ENCODE measurements at places on chromosomes 7 and 10.

GRCh38 chr10:79024296-79024695 is 44.5 kb upstream of the ZMIZ1 start:
- DNase-seq, result no peak

GRCh38 chr7:82410461-82410860 is 33.1 kb downstream of the CACNA2D1 start:
- DNase-seq, result no peak

GRCh38 chr10:100025576-100025975 is 15.8 kb upstream of the DNMBP start:
- no peak for DNase-seq

GRCh38 chr10:122461367-122461728 is at the start of gene HTRA1:
TSS of gene HTRA1 (plus strand) at chr10:122461553. CDS start at chr10:122461653, 100 bp downstream.
- no peak for DNase-seq

GRCh38 chr10:109219935-109220605 is 703.2 kb downstream of the XPNPEP1 start:
- no peak for DNase-seq

DNA sequence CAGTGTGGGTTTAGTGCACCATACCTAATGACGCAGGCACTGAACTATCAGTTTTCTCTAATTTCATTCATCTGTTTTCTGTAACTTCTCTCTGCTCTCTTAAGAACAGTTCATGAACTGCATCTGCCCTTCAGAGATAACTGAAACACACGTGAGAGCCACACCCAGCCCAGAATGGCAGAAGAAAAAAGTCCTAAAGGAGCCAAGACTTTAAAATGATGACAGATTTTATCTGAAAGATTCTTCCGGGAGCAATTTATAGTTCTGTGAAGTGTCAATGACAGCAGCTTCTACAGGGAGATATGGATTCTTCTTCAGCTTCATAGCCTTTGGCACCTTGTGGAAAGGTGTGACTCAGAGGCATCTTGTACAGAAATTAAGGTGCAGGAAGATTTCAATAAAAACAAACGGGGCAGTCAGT is 211.5 kb upstream of the SLC26A5 start:
- no peak for DNase-seq

DNA sequence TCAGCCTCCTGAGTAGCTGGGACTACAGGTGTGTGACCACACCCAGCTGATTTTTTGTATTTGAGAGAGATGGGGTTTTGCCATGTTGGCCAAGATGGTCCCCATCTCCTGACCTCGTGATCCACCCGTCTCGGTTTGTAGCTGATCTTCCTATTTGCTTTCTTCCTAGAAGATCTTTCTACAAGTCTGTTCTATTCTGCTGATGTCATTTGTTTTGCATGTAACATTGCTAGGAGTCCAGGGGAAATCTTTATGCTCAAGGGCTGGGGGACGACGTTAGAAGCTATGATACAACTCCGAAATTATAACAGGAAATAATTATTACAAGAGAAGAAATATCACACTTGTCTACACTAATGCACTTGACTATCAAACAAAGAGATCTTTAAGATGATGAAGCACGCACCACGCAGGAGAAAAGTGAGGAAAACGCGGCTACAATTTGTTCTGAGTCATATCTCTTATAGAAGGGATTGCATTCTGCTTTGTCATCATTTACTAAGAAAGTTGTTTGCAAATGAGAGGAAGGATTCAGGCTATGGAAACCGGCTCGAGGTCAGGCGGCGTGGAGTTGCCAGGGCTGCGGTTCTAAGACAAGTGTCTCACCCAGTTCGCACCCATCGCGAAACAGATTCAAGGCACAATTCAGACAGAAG is 103.0 kb upstream of the CARD11 start:
- no peak for DNase-seq

- DNase-seq, result no peak
These were observed 104.5 kb upstream of the INSYN2A start for GRCh38 chr10:127300868-127301321.

DNA sequence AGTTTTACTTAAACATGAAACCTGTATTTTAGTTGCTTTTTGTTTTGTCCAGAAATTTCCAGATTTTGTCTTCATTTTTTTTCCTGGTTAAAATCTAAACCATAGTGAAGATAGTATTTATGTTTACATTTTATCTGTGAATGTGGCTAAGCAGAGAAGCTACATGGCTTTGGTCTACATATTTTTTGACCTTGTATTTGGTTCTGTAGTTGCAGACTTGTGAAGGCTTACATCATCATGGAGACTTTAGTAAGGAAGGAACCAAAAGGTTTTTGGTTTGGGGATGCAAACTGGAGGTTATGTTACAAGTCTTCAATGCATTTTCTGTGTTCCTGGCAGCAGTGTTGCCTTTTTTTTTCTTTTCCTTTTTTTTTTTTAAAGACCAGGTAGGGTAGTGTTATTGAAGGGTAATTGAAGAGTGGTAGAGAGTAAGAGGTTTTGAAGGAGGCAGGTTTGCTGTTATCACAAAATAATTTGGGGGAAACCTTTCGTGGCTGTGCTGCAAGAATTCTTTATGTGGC is 30.9 kb upstream of the VDAC2 start:
- no peak for DNase-seq

DNA sequence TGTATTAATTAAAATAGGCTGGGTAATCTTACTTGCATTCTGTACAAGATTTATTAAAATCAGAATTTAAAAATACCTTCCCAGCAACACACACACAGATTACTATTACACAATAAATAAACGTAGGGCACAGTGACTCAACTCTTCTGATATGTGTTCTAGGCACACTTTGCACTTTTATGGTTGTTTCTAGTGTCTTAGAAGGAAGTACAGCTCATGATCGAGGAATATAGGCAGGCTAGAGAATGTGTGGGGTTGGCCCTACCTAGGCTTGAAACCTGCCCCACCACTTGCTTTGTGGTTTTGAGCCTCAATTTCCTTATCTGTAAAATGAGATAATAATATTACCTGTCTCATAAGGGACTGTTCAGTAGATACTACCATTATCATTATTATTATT is 30.5 kb downstream of the ARMC3 start:
- no peak for DNase-seq

DNA sequence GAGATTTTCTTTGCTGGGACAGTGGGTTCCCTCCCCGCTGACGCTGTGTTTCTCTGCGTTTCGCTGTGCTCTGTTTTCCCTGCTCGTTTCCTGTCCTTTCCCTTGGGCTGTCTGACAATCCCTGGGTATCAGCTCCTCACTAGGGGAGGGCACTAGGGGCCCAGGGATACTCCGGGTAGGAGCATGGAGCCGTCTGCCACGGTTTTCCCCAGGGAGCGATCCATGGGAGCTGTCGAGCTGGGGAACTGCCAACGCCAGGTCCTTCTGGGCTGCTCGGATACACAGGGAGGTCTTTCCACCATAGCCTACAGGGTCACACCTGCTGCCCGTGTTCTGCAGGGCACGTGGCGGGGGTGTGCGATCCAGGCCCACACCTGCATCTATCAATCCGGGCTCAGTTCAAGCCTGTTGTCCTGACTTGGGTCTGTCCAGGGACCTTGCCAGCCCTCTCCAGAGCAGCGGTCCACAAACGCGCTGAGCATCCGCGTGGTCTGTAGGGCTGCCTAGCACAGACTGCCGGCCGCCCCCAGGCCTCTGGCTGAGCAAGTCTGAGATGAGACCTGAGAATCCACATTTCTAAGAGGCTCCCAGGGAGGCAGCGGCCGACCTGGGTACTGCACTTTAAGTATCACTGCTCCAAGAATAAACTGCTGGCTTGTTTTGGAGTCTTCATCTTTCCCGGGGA is 263.1 kb downstream of the ELFN1 start:
- no peak for DNase-seq

- DNase-seq, result no peak
These were observed 14.0 kb downstream of the WDR91 start for GRCh38 chr7:135197343-135197742.

GRCh38 chr10:116664631-116665030 is 43.9 kb downstream of the PNLIPRP2 start:
- DNase-seq, result no peak

- no peak for DNase-seq
These were observed 183.0 kb downstream of the HECW1 start for GRCh38 chr7:43295429-43295828.

DNA sequence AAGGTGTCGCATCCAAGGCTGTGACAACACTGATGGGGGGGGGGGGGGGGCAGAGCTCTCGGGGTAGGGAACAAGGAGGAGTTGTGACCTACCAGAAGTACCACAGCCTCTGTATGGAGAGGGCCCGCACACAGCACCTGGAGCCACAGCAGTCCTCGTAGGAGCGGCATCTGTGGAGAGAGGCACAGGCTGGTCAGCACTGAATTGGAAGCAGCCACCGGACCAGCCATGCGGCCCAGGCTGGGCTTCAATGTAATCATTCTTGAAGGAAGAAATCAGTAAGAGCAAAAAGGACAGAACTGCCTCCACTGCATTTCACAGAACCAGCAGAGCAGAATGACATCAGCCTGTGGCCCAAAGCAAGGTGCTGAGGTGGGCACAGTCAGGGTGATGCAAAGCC is 74.8 kb downstream of the VOPP1 start:
- DNase-seq, result no peak

DNA sequence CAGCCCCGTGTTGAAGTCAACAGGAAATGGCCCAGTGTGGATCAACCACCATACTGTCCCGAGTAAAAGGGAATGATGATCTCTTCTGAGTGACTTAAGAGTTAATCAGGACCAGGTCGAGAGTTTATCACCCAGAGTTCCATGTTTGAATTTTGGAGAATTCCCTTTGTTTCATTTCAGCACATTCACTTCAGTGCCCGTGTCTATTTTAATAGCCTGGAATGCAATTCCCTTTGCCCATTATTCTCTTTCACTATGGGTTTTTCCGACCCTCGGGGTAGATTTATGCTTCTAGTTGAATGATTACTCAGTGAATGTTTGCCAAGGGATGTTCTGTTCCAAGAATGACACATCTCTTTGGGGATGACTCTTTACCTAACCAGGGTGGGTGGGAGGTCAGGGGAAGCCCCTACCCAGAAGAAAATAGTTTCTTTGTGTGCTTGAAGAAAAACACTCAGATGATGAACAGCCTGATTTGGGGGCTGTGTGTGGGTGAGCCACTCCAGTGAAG is 594.9 kb downstream of the INHBA start:
- no peak for DNase-seq

DNA sequence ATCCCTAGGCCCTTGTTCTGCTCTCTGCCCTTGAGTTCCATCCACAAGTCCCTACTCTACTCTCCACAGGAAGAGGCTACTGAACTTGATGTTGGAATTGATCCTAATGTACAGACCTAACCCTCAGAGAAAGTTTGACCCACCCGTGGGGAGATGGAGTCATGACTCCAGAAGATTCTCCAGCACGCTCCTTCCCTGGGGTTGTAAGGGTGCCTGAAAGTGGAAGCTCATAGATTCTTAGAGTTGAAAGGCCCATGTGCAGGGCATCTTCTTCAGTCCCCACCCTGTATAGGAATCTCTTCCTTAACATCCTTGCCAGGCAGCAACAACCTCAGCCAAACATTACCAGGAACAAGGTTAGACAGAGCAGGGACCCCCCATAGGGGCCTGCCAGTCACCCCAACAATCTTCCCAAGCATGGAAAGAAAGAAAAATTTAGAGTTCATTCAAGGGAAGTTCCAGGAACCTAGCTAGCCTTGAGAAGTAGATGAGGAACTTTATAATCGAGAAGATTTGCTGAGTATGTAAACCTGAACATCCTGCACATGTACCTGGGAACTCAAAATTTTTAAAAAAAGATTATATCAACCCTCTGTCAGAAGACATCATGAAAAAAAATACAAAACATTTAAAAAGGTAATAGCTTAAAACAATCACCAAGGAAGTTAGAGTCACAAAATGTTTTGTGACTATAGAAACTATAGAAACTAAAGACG is 49.5 kb downstream of the THNSL1 start:
- DNase-seq, result no peak

DNA sequence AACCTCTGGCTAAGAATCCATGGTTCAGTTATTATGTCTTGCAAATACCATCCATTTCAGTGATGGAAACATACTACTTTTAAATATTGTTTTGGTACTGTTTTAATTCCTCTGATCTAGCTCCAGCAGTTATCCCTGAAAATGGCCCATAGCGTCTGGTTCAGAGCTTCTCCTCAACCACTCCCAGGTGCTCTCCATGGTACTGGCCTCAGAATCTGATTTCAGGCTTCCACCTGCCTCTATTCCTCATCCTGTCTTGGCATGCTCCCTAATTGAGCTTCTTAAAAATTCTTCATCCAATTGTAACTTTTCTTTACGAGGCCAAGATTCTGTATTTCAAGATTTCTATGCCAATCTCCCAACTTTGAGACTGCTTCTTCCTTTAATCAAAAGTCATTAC is 236.3 kb downstream of the HTR7 start:
- DNase-seq, result no peak

- DNase-seq, result peak; percentile 19
These were observed 4.1 kb upstream of the ARHGAP21 start for GRCh38 chr10:24727786-24728185.

GRCh38 chr10:51230887-51231585 is 156.7 kb downstream of the PRKG1 start:
- no peak for DNase-seq

DNA sequence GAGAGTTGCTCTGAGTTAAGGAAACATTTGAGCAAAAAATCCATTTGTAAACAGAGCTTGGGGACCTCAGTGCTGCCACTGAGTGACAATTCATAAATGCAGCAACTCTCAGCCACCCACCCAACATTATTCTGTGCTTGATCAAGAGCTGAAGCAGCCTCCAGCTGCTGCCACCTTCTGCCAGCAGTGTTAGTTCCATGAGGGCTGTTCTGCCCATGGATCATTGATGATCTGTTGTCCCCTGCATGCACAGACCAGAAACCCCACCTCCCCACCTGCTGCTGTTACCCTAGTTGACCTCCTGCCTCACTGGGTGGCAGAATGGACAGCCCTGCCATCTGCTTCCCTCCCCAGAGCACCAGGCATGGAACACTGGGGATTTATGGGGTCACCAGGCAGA is 305.4 kb downstream of the KCNMA1 start:
- no peak for DNase-seq

GRCh38 chr7:8291397-8292141 is 29.6 kb upstream of the ICA1 start:
- DNase-seq, result no peak

- DNase-seq, result no peak
These were observed 49.6 kb upstream of the CSTF2T start for GRCh38 chr10:51748959-51749358.

DNA sequence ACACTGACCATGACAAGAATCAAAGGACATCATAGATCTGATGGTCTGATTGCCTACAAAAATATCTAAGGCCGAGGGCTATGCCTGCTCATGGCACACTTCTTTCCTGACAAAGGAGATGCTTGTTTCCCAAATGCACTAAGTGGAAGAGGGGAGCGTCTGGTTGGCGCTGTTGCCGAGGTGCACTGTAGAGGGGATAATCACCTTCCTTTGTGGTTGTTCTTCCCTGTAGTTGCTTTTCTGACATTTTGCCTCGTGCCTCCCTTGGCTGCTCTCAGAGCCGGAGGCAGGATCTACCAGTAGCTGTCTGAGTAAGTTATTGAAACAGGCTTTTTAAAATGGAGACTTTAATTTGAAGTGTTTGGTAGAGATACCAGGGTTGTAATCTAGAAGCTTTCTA is 352.0 kb downstream of the SORCS3 start:
- DNase-seq, result no peak
